ENCODE measurements at places on chromosomes 2 and 18. TPM values are rescaled to one million over a fixed set of nuclear protein-coding genes. Genes with fewer than 3 reads are reported as not detected.

Gene ANKRD30B
- total RNA-seq = not detected

DNA sequence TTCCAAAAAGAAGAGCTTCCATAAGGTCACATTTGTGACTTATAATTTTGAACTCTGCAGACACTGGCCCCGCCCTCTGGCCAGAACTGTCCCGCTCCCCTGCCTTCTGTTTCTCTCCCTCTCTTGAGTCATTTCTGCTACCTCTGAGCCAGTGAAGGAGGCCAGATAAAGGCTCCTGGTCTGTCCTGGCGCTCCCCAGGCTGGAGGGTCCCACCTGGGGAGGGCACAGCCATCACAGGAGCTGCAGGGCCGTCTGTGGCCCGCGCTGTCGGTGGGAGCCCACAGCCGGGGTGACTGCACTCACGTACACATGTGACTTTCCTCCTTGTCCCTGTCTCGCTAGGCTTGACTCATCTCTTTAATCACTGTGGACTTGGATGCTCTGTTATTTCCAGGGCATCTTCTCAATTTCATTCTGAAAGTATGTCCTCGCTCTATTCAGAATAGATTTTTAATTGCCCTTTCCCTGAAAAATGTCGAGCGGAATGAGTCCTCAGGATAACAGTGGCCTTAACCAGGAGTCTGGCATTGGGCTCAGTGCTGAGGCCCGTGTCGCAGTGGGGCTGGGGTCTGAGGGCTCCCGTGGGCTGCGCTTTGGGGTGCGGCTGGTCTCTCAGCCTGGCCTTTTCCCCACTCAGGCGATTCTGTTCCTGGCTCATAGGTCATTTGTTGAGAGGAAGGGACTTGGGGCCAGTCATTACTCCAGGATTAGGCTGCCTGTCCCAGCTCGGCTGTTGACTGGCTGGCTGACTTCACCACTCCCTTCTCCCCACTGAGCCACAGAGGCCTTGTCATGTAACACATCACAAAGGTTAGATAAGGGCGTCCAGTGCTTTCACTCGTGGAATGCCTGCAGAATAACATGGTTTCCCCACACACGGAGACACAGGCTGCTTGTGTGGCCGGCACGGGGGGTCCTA, 34.5 kb downstream of the KLHL29 start:
- H3K27ac ChIP-seq = no peak overlapping the region
- peaks cover 9% of the 10 kb centered on the region for H3K4me1 ChIP-seq
- peaks cover 2% of the 10 kb centered on the region for H3K27me3 ChIP-seq
- no peak for DNase-seq
- no peak overlapping the region for H3K4me3 ChIP-seq

GRCh38 chr18:55457028-55457427, 131.0 kb downstream of the TCF4 start:
- no peaks in the 10 kb centered on the region for H3K27me3 ChIP-seq
- H3K36me3 ChIP-seq = no peaks in the 10 kb centered on the region
- no peak for DNase-seq
- H3K27ac ChIP-seq = no peak overlapping the region
- H3K4me3 ChIP-seq = no peak overlapping the region

Gene YIPF4
- 50.2 TPM for total RNA-seq

GRCh38 chr2:68291314-68291713, 28.4 kb downstream of the CNRIP1 start:
- no peak overlapping the region for H3K27ac ChIP-seq
- no peak for DNase-seq
- peaks cover 11% of the 10 kb centered on the region for H3K4me1 ChIP-seq

Gene MOGAT1
- not detected for total RNA-seq

- no peak for DNase-seq
- H3K36me3 ChIP-seq = no peaks in the 10 kb centered on the region
- no peaks in the 10 kb centered on the region for H3K4me1 ChIP-seq
- no peaks in the 10 kb centered on the region for H3K27me3 ChIP-seq
- H3K4me3 ChIP-seq = no peak overlapping the region
- no peak overlapping the region for H3K27ac ChIP-seq
Observed at GRCh38 chr2:67075530-67076238, 321.4 kb upstream of the ETAA1 start.

Gene ASNSD1
- total RNA-seq = 39.9 TPM

- H3K27ac ChIP-seq = no peak overlapping the region
- peaks cover 15% of the 10 kb centered on the region for H3K4me1 ChIP-seq
- H3K4me3 ChIP-seq = no peak overlapping the region
- H3K36me3 ChIP-seq = no peaks in the 10 kb centered on the region
- H3K27me3 ChIP-seq = peaks cover 10% of the 10 kb centered on the region
Observed at GRCh38 chr2:105741174-105741573, 3.5 kb upstream of the NCK2 start.

Gene CCDC74B
- total RNA-seq = 0.29 TPM

GRCh38 chr2:9217838-9218770, 11.5 kb downstream of the ASAP2 start:
- peaks cover 3% of the 10 kb centered on the region for H3K36me3 ChIP-seq
- peaks cover 12% of the 10 kb centered on the region for H3K4me1 ChIP-seq
- no peak for DNase-seq
- H3K27me3 ChIP-seq = no peaks in the 10 kb centered on the region
- no peak overlapping the region for H3K27ac ChIP-seq

- no peak for DNase-seq
- peak overlapping the region; percentile 17 for H3K27ac ChIP-seq
- no peak overlapping the region for H3K4me3 ChIP-seq
- H3K4me1 ChIP-seq = peaks cover 29% of the 10 kb centered on the region
Observed at GRCh38 chr18:77031662-77032061, 100.9 kb downstream of the MBP start.

GRCh38 chr2:186980787-186981550, 132.0 kb upstream of the ZSWIM2 start:
- no peak overlapping the region for H3K27ac ChIP-seq
- DNase-seq = no peak
- H3K27me3 ChIP-seq = no peaks in the 10 kb centered on the region
- H3K4me3 ChIP-seq = no peak overlapping the region

Data from glutamatergic neuron (in vitro differentiated cells).